Peyer's patch (tissue), 4 donors: ENCODE measurements at places on chromosomes 2 and 18. TPM values are rescaled to one million over a fixed set of nuclear protein-coding genes. Genes with fewer than 3 reads are reported as not detected.

The LRP1B gene
- not detected for total RNA-seq

The C2orf66 gene
- not detected for total RNA-seq

The LGALSL gene
- total RNA-seq = 17.8 TPM

The CLEC4F gene
- total RNA-seq = not detected

The ZRANB3 gene
- total RNA-seq = 3.2 TPM

The PAX8 gene
- total RNA-seq = 22.1 TPM

The MARCO gene
- 8.2 TPM for total RNA-seq

The ARL5A gene
- total RNA-seq = 43.7 TPM

The SLC9A4 gene
- total RNA-seq = not detected

The CNOT11 gene
- 46.4 TPM for total RNA-seq

The TMEM198 gene
- 6.6 TPM for total RNA-seq

The GAREM1 gene
- 23.6 TPM for total RNA-seq

The TGIF1 gene
- total RNA-seq = 21.0 TPM

The GPAT2 gene
- 1.7 TPM for total RNA-seq

The GRB14 gene
- 1.1 TPM for total RNA-seq

The STARD6 gene
- not detected for total RNA-seq
